Stimulated activated CD4-positive, alpha-beta T cell treated with anti-CD3 and anti-CD28 coated beads, Interleukin-1b, Interleukin-23, amount 100 ng/mL, for 1 hour (primary cell): ENCODE measurements at places on chromosomes 1 and 21.

GRCh38 chr1:25945761-25946160 lies 39.5 kb upstream of the STMN1 start:
- no peak for DNase-seq

DNA sequence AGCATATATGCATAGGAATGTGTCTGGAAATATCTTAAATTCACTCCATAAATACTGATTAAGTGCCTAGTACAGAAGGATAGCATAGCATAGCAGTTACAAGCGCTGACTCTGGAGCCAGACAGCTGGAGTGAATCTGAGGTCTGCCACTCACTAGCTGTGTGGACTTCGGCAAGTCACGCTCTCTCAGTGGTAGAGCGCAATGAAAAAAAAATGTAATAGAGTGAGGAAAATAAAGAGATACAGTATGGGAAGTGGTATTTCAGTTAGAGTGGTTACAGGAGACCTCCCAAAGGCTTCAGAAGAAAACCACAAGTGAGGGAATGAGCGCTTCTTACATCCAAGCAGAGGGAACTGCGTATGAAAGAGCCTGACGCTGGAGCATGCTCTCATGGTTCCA lies 338.9 kb upstream of the PRMT6 start:
- no peak for DNase-seq

- no peak for DNase-seq
Measured at GRCh38 chr21:18744840-18745239, 341.3 kb upstream of the TMPRSS15 start.

DNA sequence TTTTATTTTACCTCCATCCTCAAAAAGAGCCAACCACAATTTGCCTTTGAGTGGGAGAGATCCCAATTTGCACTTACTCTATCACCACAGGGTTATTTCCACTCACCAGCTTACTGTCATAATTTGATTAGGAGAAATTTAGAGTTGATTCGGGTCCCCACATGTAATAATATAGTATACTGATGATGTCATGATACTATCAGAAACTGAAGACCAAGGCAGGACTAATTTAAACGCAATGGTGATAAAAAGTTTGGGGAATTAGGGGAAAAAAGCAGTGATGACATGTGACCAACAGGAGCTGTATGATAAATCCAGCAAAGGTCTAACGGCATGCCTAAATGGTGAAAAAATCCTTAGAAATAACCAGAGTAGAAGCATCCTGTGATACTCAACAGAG lies 54.4 kb downstream of the TRIM33 start:
- no peak for DNase-seq

DNA sequence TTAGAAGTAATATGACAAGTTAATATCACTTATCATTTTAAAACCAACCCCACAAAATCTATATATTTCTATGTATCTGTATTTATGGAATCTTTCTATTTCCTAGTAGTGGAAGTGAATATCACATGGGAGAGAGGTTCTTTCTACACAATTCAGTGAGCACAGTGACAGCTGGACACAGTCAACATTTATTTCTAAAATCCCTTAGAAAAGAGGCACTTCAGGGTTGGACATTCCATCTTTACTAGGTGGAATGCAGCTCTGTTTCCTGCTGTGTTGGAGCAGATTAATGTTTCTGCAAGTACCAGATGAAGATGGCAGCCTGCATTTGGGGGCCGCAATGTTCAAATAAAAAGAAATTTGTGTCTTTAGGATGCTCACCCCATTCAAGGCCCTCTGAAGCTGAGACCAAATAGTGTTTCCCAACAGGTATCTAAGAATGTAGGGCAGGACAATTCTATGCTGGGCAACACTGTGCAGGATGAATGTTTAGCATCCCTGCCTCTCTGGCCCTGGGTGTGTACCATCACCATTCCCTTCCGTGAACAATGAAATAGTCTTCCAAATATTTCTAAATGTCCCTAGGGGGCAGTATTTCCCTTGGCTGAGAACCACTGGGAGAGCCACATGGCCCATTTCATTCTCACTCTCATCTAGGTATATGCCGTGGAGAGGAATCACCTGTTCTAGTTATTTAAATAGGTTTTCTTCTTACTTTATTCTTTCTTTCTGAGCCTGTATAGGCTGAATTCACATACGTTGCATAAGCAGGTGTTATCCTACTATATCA lies 394.8 kb downstream of the PRDM2 start:
- DNase-seq = no peak

GRCh38 chr1:64112281-64112680 lies 91.1 kb upstream of the UBE2U start:
- no peak for DNase-seq

DNA sequence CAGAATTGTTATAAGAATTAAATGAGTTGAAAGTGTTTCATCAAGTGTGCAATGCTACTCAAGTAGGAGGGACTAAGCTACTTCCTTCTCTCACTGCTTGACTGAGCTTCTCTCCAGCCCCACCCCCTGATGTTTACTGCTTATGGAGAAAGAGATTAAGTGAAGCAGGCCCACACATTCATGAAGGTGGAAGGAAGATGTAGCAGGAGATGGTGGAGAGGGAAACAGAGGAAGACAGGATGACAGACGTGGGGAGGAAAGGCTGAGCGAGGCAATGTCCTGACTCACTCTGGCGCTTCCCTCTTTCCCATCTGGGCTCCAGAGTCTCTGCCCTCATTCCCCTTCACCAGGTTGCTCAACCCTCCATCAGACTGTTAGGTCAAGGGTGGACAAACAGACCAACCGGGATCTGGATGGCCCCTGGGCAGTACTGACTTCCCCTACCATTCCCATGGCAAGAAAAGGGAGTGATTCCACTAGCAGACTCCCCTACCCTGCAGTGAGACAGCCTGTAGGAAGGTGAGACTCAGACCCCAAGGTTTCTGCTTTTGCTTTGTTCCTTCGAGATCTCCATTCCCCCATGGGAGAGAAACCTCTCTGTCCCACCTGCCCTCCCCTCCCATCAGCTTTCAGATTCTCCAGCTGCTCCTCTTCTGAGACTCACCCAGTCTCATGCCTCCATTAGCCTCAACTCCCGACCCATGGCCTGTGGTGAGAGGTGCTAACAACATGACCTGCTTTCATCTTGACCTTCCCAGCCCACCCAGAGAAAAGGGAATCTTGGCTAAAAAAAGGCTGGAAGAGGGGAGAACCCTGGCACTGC lies 3.1 kb upstream of the ARHGEF2 start:
- DNase-seq = no peak

DNA sequence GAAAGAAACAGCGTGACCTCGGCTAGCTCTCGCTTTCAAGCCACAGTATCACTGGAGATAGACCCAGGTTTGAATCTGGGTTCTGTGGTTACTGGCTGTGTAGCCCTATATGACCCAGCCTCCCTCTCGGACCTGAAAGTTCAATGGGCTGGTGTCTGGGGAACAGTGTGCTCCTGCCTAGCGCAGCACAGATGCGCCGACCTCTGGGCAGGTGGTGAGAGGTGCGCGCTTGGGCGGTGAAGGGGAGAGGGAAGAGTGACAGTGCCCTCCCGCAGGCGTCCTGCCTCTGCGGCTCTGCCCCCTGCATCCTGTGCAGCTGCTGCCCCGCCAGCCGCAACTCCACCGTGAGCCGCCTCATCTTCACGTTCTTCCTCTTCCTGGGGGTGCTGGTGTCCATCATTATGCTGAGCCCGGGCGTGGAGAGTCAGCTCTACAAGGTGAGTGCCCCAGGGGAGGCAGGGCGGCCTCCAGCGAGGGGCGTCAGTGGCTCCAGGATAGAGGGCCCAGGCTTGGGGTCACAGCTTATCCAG lies 10.5 kb downstream of the SERINC2 start:
- no peak for DNase-seq

GRCh38 chr1:31600641-31601040 lies 16.8 kb upstream of the HCRTR1 start:
- DNase-seq = no peak

- DNase-seq = no peak
Measured at GRCh38 chr1:33188572-33189275, 6.9 kb upstream of the TRIM62 start.

DNA sequence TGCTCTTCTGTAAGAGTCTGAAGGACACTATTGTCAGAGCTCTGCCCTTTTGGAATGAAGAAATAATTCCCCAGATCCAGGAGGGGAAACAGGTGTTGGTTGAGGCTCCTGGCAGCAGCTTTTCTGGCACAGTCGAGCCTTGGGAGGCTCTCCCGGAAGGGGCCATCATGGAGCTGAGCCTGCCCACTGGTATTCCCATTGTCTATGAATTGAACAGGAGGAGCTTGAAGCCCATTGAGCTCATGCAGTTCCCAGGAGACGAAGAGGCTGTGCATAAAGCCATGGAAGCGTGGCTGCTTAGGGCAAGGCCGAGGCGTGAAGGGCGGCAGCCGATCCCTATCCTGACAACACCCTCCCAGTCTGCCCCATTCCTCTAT lies 26.6 kb downstream of the UBE4B start:
- DNase-seq = no peak

GRCh38 chr1:202786804-202787203 lies 21.4 kb downstream of the KDM5B start:
- DNase-seq = no peak

GRCh38 chr21:33973268-33973667 lies 57.7 kb upstream of the ATP5PO start:
- no peak for DNase-seq

- DNase-seq = no peak
Measured at GRCh38 chr1:24100945-24101737, 10.8 kb downstream of the MYOM3 start.

DNA sequence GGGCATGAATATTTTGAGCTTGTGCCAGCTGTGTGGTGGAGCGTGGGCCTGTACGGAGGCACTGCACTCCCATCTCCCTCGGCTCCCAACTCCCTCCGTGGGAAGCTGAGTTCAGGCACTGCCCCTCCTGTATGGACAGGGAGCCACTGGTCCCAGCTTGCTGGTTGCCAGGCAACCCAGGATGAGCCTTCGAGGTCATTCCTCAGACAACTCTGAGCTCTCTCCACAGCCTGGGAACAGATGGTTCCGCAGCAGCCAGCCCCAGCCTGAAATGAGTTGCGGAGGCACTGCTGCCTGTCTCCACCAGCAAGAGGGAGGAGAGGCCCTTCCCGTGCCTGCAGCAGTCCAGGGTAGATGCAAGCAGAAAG lies 58.4 kb upstream of the TENT5B start:
- no peak for DNase-seq

- no peak for DNase-seq
Measured at GRCh38 chr1:207003210-207003609, 29.3 kb downstream of the C1orf116 start.

DNA sequence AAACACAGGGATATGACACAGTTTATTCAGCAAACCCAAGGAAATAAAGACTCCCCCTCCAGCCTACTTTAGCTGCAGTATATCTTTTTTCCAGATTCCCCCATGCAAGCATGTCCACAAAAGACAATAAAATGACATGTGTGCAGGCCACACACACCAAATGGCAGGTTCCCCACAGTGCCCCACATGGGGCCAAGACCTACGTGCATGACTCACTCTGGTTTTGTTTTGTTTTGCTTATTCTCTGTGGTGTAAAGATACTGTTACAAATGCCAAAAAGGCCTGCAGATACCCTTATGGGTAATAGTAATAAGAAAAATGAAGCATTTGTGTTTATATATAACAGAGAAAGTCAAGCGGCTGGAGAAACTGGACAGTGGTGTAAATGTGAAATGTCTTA lies 71.6 kb downstream of the RD3 start:
- no peak for DNase-seq

DNA sequence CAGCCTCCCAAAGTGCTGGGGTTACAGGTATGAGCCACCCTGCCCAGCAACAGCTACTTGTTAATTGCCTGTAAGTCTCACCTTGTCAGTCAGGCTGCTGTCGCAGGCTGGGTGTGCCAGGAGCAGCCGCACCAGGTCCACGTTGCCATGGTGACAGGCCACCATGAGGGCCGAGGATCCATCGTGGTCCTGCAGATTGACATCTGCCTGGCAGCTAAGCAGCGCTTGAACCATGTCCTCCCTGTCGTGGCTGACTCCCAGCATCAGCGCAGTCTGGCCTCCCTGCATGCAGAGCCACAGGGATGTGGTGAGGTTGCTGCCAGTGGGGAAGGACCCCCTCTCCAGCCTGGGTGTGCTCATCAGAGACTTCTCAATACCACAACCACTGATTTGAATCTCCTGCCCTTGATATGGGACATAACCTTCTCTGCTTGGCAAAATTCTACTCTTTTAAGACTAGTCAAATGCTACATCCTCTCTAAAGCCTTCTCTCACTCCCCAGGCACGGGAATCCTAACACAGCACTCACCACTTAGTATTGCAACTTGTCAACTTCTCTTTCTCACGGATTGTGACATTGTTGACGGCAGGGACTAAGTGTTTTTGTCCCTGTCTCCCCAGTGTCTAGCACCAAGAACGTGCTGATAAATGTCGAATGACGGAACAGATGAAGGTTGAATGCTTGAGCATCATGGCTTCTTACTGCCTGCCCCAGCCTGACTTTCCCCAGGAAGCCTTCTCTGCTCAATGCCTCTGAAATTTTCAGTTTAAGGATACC lies 52.9 kb downstream of the L1TD1 start:
- no peak for DNase-seq

DNA sequence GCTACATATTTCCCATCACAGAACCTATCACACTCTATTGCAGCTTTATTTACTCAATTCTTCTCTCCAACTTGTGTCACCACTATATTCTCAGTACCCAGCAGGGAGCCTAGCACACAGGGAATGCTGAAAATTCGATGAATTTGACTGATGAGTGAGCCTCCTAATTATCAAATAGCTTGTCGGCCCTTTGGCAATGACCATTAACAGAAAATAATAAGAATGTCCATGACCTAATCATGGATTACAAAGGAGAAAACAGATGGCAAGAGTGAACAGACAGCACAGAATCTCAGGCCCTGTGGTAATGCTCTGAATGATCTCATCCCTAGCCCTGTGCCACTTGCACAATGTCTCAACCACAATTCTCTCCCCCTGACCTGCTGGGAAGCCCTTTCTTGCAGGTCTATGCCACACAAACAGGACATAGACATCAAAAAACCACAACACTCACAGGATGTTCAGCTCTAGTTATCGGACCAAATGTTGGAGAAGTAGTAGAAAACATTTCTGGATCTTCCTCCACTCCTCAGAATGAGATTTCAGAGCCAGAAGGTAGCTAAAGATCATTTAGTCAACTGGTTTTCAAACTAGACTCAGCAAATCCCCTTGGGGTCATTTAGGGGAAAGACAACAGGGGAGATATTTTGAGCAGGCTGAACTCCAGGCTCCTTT lies 68.4 kb downstream of the LUZP1 start:
- DNase-seq = no peak

DNA sequence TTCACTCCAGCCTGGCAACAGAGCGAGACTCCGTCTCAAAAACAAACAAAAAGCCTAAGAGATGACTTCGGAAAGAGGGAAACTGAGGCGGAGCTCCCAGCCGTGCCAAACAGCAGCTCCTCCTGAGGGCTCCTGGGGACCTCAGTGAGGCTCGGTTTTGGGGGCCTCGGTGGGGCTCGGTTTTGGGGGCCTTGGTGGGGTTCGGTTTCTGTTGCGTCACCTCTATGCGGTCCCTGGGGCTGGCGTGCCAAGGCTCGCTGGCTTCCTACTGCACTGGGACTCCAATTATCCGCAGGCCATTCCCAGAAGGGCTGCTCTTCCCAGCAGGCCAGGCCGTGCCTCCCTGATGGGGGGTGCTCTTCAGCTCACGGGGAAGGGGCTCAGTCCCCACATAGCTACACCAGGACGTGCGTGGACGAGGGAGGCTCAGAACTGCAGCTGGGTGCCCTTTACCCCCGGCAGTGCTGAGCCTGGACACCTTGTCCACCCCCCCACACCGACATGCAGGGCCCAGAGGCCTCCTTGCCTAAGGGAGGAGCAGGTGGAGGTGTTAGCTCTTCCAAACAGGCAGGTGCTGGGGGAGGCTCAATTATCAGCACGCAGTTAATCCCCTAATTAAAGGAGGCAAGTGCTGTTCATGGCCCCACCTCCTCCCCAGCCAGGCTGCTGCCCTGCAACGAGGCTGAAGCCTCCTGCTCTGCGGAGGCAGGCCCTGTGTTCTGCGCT lies 5.1 kb upstream of the C1orf159 start:
- no peak for DNase-seq
